Activated naive CD4-positive, alpha-beta T cell treated with Interleukin-2 at 50 U/mL for 16 hours (primary cell): ENCODE measurements at places on chromosomes 5 and 9.

DNA sequence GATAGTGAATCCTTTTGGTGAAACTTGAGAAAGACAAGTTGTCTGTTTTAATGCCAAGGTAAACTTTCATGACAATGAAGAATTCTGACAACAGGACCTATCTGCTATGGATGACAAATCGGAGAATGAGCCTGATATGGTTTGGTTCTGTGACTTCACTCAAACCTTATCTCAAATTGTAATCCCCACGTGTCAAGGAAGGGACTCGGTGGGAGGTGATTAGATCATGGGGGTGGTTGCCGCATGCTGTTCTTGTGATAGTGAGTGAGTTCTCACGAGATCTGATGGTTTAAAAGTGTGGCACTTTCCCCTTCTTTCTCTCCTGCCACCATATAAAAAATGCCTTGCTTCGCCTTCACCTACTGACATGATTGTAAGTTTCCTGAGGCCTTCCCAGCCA, 1964.1 kb upstream of the CDH9 start:
- no peak for DNase-seq

GRCh38 chr5:93600409-93601070, 17.5 kb downstream of the NR2F1 start:
- DNase-seq: no peak

DNA sequence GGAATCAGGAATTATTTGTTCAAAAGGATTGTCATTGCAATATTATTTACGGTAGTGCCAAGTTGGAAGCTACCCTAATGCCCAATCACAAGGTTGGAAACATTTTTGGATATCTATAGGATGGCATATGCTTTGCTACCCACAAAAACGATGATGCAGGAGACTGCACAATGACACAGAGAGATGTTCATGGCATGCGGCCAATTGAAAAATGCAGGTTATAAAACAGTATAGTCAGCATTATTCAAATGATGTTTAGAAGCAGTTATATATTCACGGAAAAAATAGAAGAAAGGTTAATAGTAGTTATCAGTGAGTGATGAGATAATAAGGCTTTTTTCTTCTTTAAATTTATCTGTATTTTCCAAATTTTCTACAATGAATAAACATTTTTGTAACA, 5.9 kb upstream of the ACSL6 start:
- DNase-seq: no peak

GRCh38 chr5:108798513-108799265, 51.0 kb downstream of the FER start:
- no peak for DNase-seq

DNA sequence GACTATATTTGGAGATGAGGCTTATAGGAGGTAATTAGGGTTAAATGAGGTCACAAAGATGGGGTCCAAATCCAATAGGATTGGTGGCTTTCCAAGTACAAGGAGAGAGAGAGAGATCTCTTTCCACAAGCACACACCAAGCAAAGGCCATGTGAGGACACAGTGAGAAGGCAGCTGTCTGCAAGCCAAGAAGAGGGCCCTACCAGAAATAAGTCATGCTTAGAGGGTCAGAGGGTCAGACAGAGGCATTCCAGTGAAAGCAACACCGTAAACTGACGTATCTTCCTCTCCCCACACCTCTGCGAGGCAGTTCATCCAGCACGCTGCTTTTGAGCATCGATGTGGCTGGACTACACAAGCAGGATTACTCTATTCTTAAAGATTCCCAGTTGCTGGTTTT, 87.9 kb downstream of the SLC1A3 start:
- DNase-seq: no peak

GRCh38 chr9:121133104-121133816, 58.5 kb downstream of the CNTRL start:
- peak; percentile 63 for DNase-seq

GRCh38 chr9:37259951-37260350, 139.6 kb downstream of the ZCCHC7 start:
- no peak for DNase-seq

- DNase-seq: no peak
These were observed 322.6 kb upstream of the EFNA5 start for GRCh38 chr5:107993341-107993740.

DNA sequence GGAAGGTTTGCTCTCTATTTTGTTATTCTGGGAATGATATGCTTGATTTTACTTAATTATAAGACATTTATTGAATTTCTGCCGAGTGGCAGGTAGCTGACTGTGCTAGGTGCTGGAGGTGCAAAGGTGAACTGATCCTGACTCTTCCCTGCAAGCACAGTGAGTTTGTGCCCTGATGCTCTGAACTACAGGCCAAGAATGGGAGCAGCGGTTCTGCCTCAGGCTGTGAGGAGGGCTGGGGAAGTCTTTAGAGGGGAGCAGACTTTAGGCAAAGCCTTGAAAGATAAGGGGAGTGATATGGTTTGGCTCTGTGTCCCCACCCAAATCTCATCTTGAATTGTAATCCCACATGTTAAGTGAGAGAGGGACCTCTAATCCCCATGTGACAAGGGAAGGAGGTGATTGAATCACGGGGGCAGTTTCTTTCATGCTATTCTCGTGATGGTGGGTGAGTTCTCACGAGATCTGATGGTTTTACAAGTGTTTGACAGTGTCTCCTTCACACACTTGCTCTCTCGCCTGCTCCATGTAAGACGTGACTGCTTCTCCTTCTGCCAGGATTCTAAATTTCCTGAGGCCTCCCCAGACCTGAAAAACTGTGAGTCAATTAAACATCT, 73.1 kb downstream of the NDFIP1 start:
- DNase-seq: no peak

GRCh38 chr5:143229896-143230675, 173.4 kb downstream of the NR3C1 start:
- DNase-seq: peak; percentile 36

GRCh38 chr9:75176037-75176436, 87.7 kb downstream of the OSTF1 start:
- DNase-seq: no peak

DNA sequence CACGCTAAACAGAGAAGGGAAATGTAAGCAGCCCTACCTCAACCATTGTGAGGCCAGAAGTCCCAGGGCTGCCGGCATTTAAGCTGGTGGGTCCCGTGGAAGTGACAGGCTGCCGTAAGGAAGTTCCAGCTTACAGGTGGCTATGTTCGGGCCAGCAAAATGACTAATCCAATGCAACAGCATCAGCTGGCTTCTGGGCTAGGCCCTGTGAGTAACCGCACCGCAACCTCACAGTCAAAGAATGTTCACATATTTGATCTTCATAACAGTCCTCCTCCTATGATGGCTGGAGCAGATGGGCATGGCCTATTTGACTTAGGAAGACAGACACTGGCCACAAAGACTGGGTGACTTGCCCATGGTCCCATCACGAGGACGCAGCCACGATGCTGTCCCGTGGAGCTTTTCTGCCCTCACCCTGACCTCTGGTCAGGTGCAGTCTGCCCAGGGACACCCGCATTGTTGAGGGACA, 88.2 kb downstream of the LIFR start:
- no peak for DNase-seq

DNA sequence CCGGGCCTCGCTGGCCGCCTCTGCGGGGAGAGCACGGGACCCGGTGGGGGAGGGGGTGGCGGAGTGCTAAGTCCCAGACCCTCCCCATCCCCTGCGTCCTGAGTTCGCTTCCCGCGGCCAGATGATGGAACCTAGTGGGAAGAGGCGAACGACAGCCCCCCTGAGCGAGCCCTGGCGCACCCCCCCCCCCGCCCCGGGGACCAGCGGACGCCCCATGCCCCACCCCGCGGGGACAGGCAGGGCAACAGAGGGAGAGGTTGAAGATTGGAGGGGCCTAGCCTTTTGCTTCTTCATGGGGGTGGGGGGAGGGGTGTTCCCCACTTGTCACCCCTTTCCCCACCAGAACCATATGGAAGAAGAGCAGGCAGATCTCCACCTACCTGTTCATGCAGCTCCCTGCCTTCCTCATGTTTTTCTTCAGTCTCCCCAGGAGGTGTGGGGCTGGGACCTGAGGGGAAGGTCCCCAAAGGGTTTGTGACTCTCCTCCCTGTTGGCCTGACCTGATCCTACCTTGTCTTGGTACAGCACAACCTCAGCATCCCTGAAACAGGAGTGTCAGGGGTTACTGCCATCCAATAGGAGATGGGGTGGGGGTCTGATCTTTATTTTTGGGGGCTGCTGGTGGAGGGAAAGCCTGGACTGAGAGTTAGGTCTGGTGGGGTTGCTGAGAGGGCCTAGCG, 485 bp downstream of the FAM53C start:
- peak; percentile 11 for DNase-seq

DNA sequence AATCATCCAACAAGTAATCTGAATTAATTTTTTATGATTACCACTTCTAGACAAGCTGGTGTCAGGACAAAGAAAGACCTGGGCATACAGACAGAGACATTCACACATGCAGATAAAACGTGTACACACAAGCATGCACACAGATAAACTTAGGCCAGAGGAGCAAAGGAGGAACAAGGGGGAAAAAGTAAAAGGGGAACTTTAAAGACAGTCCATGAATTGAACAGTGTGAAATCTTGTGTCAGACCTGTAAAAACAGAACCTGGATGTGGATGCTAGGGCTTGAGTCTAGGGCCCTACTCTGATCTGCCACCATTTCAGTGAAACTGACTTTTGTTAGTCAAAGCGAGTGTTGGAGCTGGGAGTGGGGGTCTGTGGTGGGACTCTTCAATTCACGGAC, 11.2 kb upstream of the ZSWIM6 start:
- DNase-seq: no peak

DNA sequence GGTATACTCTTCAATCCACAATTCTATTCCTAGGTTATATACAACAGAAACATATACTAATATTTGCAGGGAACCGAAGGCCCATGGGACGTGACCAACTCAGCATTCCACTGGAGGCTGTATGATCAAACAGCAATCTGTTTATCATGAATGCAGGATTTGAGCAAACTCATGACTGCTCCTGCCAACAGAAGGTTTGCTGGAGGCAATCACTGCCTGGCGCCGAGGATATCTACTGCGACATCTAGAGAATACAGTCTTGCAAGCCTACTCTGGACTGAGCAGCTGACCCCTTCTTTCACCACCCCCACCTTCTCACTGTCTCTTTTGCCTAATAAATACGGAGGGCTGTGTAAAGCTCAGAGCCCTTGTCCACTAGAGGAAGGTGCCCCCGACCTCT, 90.5 kb upstream of the CDH10 start:
- DNase-seq: no peak

DNA sequence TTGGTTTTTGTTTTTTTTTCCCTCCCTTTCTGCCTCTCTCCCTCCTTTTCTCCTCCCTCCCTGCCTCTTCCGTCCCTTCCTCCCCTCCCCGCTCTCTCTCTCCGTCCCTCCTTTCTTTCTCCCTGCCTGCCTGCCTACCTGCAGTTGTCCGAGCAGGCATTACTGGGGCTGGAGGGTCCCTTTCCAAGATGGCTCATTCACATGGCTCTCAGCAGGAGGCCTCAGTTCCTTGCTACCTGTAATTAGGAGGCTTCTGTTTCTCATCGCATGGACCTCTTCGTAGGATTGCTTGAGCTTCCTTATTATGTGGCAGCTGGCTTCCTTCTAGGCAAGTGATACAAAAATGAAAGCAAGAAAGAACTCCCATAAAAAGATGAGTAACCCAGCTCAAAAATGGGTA, 8.0 kb downstream of the RGS3 start:
- no peak for DNase-seq

DNA sequence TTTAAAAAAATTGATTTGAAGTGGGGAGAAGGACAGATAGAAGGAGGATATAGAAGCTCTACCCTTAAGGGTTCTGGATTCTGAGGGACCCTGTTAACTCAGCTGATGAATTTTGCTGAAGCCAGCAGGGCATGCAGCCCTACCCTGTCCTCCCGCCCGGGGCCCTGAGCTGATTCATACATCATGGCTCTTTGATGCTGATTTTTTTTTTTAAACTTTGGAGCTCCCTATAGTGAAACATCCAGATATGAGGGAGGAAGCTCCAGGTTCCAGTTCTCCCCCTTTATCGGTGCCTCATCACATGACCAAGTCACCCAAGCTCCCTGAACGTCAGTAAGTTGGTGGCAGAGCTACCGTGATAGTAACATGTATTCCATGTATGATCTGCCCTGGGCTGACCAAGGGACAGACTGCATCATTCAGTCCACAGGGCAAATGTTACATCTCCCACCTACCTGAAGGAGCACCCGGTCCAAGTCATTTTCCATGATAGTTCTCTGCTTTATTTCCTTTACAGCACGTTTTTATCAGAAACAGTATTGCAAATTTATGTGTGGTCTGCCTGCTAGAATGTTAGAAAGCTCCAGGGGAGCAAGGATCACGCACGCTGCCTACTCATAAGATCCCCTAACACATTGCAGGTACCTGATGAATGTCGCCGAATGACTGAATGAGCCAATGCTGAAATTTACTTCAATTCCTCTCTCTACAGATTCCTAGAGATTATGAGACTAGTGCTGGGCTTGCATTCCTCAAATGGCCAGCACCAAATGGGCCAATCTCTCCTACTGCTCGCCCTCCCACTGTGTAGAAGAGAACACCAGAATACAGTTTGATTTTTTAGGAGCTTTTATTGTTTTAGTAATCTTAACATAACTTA, 25.9 kb downstream of the SPARC start:
- no peak for DNase-seq

DNA sequence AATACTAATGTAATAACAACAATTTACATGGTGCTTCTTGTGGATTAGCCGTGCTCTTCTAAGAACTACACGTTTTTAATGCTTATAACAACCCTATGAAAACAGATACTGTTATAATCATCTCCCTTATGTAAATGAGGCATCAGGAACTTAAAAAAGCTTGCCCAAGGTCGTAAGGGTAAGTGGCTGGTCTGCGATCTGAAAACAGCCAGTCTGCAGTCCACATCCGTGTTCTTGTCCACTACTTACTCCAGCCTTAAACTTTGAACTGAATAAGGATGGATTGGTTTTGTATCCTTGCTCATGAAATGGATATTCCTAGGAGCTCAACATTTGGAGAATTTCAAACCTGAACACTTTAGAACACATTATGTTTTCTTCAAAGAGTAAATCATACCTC, 26.7 kb downstream of the PAM start:
- no peak for DNase-seq

- DNase-seq: peak; percentile 92
These were observed 8.5 kb downstream of the PRR7 start for GRCh38 chr5:177455036-177455660.

GRCh38 chr9:121278477-121279261, 10.7 kb downstream of the GSN start:
- DNase-seq: peak; percentile 27

DNA sequence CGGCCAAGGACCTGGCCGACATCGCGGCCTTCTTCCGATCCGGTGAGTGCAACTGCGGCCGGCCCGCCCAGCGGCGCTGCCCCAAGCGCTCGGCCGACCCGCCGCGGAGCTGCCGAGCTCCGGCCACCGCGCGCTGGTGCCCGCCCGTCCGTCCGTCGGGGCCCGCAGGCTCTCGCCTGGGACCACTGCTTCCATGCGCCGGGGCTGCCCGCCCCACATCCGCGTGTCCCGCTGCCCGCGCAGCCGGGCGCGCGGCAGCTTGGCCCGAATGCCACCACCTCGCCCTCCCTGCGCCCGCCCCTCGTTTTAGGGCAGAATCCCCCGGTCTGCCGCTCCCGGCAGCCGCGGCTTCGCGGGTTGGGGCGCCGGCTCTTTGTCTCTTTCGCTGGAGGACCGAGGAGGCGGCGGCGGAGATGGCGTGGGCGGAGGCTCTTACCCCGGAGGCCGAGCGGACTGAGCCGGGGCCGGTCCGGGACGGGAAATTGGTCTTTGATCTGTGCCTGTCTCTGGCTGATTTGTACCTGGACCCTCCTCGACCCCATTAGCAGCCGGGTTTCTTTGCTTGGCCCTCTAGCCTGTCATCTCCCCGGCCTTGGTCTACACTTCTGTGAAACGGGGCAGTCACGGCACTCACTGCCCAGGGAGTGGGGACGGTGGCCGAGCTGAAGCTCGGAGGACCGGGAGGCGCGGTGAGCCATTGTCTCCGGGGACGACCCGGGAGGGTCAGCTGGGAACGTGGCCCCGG, 871 bp downstream of the TRIO start:
- DNase-seq: peak; percentile 20
